ENCODE measurements at places on chromosomes 2 and 18. TPM values are rescaled to one million over a fixed set of nuclear protein-coding genes. Genes with fewer than 3 reads are reported as not detected.

DNA sequence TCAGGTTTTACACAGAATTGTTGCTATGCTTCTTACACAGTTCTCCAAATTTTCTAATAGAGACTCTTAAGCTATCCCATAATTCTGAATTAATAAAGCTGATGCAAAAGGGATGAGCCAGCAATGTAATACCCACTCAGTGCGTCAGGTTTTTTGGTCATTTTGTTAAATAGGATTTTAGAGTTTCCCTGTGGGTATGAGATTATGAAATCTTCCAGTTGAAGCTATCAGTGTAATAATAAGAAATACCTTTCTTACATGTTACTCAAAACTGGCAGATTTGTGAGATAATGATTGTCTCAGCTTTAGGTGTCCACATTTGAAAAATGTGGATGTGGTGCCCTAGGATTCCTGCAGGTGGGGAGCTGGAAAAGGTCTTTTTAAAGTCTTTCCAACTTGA lies 44.5 kb downstream of the SOCS6 start:
- H3K4me3 ChIP-seq, result no peak overlapping the region
- H3K27me3 ChIP-seq, result no peaks in the 10 kb centered on the region

HOXD8 gene
- not detected for total RNA-seq

- H3K27me3 ChIP-seq, result no peaks in the 10 kb centered on the region
- DNase-seq, result no peak
- H3K27ac ChIP-seq, result peak overlapping the region; percentile 77
These were observed 69.1 kb downstream of the FEZ2 start for GRCh38 chr2:36528766-36529392.

GRCh38 chr2:98317214-98317613 lies 29.0 kb upstream of the CNGA3 start:
- no peaks in the 10 kb centered on the region for H3K27me3 ChIP-seq
- H3K4me1 ChIP-seq, result no peaks in the 10 kb centered on the region
- H3K36me3 ChIP-seq, result peaks cover 1% of the 10 kb centered on the region
- DNase-seq, result no peak

- no peaks in the 10 kb centered on the region for H3K4me1 ChIP-seq
- no peak for DNase-seq
- H3K36me3 ChIP-seq, result no peaks in the 10 kb centered on the region
- H3K27ac ChIP-seq, result no peak overlapping the region
- H3K4me3 ChIP-seq, result no peak overlapping the region
These were observed 44.3 kb downstream of the RBM43 start for GRCh38 chr2:151217343-151217742.

CABLES1 gene
- total RNA-seq, result 50.9 TPM

GRCh38 chr2:120857422-120857821 lies 121.8 kb downstream of the GLI2 start:
- peaks cover 44% of the 10 kb centered on the region for H3K4me1 ChIP-seq
- no peak overlapping the region for H3K27ac ChIP-seq
- H3K4me3 ChIP-seq, result no peak overlapping the region
- no peaks in the 10 kb centered on the region for H3K27me3 ChIP-seq
- no peak for DNase-seq
- no peaks in the 10 kb centered on the region for H3K36me3 ChIP-seq

HDHD2 gene
- 32.2 TPM for total RNA-seq

SNORC gene
- total RNA-seq, result 1.9 TPM

ZNF804A gene
- total RNA-seq, result not detected

GRCh38 chr2:20487392-20488174 lies 40.7 kb downstream of the RHOB start:
- H3K36me3 ChIP-seq, result no peaks in the 10 kb centered on the region
- H3K4me3 ChIP-seq, result no peak overlapping the region
- peaks cover 30% of the 10 kb centered on the region for H3K4me1 ChIP-seq
- no peak overlapping the region for H3K27ac ChIP-seq

DNA sequence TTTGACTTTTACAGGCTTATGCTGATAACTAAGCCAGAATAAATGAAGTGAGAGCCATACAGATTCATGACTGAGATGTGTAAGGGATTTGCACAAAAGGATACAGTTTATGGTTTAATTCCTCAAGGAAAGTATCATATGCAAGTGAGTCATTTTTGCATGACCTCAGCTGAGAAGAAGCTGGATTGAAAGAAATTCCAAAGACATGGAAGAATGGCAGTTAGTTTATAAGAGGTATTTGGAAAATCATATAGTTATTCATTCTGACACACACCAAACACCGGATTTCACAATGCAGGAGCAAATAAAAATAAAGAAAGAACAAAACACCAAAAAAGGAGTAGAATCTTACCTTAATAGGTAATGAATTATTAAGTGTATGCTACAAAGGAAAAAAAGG lies 83.2 kb upstream of the RND3 start:
- H3K36me3 ChIP-seq, result no peaks in the 10 kb centered on the region
- H3K27me3 ChIP-seq, result no peaks in the 10 kb centered on the region
- no peak for DNase-seq
- H3K4me1 ChIP-seq, result peaks cover 40% of the 10 kb centered on the region
- H3K27ac ChIP-seq, result peak overlapping the region; percentile 82

DCDC2C gene
- total RNA-seq, result not detected

GRCh38 chr2:206856513-206856912 lies 82.8 kb upstream of the CPO start:
- H3K4me3 ChIP-seq, result no peak overlapping the region
- peaks cover 7% of the 10 kb centered on the region for H3K4me1 ChIP-seq
- no peaks in the 10 kb centered on the region for H3K36me3 ChIP-seq
- H3K27me3 ChIP-seq, result no peaks in the 10 kb centered on the region
